ENCODE measurements at places on chromosomes 5 and 9. TPM values are rescaled to one million over a fixed set of nuclear protein-coding genes. Genes with fewer than 3 reads are reported as not detected.

GRCh38 chr5:174119468-174119881, 74.0 kb downstream of the NSG2 start:
- no peak for DNase-seq

GRCh38 chr9:127825319-127826051, 22.8 kb downstream of the FPGS start:
- DNase-seq, result no peak

DNA sequence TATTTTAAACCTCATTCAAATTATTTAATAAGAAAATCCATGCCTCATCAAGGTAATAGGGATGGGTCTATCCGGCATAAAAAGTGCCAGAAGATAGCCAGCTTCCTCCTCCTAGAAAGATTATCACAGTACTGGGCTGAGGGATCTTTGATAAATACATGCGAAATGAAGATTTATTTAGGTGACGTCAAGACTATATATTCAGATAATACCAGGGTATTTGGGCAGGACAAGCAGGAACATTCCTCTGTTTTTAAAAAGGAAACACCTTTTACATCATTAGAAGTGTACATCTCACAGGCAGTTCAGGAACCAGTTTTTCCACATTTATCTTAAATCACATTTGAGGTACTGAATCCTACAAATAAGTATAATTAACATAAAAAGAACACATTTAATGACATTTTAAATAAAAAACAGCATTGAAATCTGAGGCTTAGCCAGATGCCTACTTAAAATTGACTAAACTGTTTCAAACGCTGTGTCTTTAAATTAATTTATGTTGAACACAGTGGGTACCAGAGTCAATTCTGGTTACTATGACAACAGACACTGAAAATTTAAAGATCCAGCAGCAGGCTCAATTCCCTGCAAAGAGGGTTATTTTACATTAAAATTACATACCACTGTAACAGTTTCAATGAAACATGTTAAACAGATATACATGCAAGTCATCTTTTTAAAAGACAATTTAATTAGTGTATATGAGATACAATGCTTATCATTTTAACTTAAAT, 124.7 kb upstream of the SLCO6A1 start:
- DNase-seq, result no peak

GRCh38 chr9:128635266-128636023, 21.2 kb downstream of the DYNC2I2 start:
- peak; percentile 98 for DNase-seq

DNA sequence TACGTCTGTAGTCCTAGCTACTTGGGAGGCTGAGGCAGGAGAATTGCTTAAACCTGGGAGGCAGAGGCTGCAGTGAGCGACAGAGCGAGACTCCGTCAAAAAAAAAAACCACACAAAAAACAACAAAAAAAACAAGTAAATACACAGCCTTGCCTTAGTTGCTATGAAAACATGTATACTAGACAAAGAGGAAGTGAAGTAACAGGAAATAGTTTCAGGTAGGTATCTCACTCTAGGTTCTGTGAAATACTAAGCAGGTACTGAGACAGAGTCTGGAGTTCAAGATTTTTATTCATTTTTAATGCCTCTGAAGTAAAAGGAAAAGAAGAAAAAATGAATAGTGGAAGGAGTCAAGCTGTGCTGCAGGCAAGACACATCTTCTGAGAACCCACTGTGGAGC, 687.9 kb upstream of the RGMB start:
- no peak for DNase-seq

DNA sequence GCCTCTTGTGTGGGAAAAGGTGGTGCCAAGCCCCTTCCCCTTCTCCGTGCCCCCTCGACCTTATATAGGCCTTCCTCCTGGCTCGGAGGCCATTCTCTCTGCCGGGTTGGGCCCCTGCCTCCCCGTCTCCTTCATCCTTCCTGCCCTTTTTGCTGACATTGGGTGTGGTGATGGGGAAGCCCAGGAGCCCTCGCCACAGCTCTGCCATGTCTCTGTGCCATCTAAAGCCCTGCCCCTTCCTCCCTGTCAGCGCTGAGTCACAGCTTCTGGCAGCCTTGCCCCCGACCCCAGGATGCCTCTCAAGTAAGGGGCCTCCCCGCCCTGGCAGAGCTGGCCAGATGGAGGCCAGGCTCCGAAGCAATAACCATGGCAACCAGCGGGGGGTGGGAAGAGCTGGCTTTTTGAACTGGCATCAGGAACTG, 30.4 kb downstream of the JADE2 start:
- peak; percentile 52 for DNase-seq

- no peak for DNase-seq
Measured at GRCh38 chr9:112809351-112809848, 58.8 kb downstream of the SNX30 start.

- no peak for DNase-seq
Measured at GRCh38 chr9:105390871-105391270, 57.0 kb upstream of the FSD1L start.

DNA sequence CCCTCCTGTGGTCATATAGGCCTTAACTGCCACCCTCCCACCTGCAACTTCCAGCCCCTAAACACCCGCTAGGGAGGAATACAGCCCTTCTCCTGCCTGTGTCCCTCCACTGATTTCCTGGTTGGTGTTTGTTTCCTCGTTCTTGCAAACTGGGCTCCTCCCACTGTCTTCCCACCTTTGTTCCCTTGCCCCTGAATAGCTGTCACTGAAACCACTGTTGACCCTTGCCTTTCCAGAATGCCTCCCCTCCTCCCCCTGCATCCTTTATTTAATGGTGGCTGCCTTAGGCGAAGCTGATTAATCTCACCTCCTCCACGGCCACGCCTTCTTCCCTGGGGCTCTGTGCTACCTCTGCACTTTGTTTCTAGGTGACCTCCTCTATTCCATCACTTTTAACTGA, 626.7 kb downstream of the BNC2 start:
- no peak for DNase-seq

DNA sequence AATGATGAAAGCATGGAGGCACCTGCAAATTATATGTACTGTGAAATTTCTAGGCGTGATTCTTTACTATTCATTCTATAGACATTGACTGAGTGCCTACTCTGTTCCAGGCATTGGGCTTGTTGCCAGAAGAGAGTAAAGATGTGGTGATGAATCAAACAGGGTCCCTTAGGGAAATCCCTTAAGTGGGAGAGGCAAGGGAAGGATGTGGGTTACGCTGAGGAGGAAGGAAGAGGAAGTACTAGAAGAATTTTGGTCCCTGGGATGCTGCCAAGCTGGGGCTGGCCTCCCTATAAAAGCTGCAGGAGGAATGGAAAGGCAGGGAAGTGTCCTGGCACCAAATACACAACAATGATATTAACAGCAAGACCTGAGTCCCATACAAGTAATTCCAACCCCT, 76.7 kb upstream of the SPOCK1 start:
- peak; percentile 50 for DNase-seq

DNA sequence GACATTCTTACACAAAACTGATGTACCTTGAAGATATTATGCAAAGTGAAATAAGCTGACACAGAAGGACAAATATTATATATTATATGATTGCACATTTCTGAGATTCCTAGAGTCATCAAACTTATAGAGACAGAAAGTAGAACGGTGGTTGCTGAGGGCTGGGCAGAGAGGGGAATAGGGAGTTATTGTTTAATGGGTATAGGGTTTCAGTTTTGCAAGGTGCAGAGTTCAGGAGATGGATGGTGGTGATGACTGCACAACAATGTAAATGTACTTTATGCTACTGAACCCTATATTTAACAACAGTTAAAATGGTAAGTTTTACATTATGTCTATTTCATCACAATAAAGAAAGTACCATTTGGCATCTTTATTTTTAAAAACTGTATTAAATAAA, 315.8 kb upstream of the POU5F2 start:
- no peak for DNase-seq

DNA sequence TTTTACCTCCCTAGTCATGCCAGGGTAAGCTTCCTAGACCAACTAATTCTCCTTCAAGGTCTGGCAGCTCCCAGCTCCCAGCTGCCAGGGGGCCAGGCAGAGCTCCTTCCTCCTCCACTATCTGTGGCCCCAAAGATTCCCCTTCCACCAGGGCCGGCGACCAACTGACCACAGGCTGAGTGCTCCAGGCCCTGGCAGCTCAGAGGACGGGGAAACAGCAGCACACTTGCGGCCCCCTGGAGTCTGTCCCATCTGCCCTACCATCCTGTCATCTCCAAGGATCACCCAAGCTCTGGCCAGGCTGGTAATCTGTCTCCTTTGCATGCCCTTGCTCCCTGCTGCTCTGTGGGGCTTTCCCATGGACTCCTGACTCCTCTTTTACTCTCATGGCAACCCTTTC, 31.2 kb upstream of the BASP1 start:
- DNase-seq, result no peak

DNA sequence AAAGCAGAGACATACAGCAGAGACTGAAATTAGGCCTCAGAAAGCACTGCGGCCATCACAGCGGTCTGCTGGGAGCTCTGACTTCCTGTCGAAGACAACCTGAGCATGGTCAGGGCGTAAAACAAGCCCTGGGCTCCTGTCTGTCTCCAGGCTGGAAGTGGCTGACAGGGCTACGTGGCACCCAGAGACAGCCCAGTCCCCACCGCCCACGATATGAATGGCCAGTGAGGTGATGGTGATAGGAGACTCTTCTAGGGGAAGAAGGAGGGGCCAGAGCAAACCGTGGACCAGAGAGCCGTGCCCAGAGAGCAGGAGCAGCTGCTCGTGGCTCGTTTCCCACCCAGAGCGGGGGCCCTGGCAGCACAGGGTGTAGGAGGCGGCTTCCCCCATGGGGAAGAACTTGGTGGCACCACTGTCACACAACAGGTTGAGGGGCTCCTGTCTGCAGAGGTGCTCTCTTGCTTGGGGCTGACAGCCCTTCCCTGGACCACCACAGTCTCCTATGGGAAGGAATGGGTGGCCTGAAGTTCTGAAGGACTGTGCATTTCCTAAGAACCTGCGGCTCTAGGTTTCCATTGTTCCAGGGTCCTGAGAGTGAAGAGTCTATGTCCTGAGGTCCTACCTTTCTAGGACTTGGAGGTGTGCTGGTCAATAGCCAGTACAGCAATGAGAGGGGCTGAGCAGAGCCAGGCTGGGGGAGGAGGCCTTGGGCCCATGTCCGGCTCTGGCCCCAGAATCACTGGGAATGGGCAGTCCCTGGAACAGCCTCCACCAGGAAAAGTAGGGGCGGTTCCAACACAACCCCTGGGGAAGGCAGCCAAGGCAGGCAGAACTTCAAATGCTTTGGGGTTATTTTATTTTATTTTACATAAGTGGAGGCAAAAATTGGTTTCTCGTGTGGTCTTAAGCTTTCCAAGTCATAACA, 56.4 kb downstream of the BARX1 start:
- DNase-seq, result no peak

DNA sequence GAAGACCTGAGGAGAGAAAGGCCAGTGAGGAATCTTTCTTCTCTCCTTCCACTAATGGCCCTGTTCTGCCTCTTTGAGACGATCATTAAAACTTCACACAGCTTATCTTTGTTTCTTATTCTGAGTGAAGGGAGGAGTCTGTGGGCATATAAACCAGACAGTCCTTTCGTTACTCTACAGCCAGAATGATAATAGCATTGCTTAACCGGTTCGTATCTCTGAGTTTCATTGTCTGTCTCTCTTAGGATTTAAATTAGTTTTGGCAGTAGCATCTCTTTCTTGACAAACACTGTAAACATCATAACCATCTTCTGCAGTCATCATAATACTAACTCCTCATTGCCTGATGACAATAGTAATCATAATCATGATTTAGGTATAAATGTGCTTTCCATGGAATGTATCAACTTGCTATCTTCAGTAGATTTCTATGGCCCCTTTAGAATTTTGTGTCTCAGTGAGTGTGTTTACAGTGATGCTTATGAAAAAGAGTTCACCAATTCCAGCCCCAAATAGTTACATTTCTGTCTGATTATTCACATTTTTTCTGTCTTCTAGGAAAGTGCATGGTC, 618.8 kb upstream of the KLF4 start:
- DNase-seq, result no peak

- DNase-seq, result no peak
Measured at GRCh38 chr5:36059571-36060419, 6.9 kb downstream of the UGT3A2 start.

- no peak for DNase-seq
Measured at GRCh38 chr9:86955561-86955960, 8.3 kb upstream of the GAS1 start.

- DNase-seq, result no peak
Measured at GRCh38 chr5:168163966-168164365, 127.5 kb upstream of the WWC1 start.

DNA sequence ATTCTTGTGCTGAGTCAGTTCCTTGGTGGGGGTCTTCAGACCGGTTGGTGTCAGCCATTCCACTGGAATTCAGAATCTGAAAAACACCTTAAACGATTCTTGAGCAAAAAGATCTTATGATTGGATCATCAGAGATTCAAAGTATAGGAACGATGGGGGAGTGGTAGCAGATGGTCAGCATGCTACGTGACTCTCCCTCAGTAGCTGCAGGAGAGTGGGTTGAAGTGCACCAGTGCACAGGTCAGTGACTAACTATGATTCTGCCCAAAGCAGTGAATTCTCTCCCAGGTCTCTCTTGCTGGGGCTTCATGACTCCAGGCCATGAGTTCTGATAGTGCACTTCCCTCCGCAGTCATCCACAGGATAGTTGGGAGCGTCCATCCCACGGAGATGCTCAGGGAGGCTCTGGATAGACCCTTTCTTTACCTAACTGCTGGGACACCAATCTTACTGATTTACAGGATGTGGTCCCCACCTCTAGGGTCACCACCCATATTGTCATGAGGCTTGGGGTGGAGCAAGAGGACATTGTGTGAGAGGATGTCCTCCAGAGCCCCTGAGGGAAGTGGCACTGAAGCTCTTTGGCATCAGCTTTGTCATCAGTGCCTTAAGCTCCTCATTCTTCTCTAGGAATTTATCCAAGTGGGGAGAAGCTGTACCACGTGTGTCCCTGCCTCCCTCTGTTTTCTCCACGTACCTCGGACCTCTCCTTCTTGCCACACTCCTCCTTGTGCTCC, 62.0 kb downstream of the RASGRF2 start:
- DNase-seq, result no peak

DNA sequence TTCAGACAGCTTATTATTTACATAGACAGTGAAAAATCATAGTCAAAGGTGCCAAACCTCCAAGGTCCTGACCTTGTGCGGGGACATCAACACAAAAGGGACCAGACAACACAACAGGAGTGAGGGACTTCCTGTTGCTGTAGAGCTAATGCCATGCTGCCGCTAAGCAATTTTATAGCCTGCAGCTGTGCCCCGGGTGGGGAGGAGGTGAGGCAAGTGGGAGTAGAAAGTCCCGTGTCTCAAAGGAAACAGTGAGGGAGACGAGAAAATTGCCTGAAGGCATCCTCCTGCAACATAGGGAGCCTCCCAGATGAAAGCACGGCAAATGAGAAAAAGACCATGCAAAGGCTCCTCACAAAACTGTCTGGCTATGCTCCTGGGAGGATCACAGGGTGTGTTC, 58.8 kb downstream of the CAAP1 start:
- no peak for DNase-seq

OR1L8 gene
- not detected for total RNA-seq

MYO10 gene
- total RNA-seq, result 13.0 TPM

CFAP90 gene
- total RNA-seq, result not detected

ELAVL2 gene
- total RNA-seq, result 0.92 TPM

ZNF879 gene
- 1.4 TPM for total RNA-seq

GOLPH3 gene
- 76.8 TPM for total RNA-seq

NUTM2F gene
- not detected for total RNA-seq

TRIO gene
- total RNA-seq, result 96.0 TPM

SEMA6A gene
- 0.94 TPM for total RNA-seq

RACK1 gene
- total RNA-seq, result 6,972 TPM

C5orf15 gene
- total RNA-seq, result 105 TPM

IL9 gene
- not detected for total RNA-seq
